ENCODE measurements at places on chromosomes 3 and 15.

DNA sequence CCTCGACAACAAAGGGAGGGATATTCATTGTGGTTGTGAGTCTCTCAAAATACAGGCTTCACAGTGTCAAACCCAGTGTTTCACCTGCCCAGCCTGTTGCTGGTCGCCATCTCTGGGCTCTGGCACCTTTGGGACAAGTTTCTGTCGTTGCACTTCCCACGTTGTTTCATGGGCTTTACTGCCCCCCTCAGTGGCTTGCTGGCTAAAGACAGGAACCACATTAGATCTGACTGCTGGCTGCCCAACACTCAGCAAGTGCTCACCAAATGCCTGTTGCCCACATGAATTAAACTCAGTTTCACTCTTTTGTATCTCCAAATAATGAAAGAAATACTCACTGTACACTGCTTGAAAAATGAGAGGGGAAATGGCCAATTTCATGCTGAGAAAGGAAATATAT lies 27.6 kb downstream of the FOXL2 start:
- no peak for DNase-seq

GRCh38 chr15:46059921-46060594 lies 425.2 kb downstream of the SQOR start:
- DNase-seq = no peak

GRCh38 chr3:139728414-139728813 lies 50.6 kb upstream of the NMNAT3 start:
- DNase-seq = no peak

DNA sequence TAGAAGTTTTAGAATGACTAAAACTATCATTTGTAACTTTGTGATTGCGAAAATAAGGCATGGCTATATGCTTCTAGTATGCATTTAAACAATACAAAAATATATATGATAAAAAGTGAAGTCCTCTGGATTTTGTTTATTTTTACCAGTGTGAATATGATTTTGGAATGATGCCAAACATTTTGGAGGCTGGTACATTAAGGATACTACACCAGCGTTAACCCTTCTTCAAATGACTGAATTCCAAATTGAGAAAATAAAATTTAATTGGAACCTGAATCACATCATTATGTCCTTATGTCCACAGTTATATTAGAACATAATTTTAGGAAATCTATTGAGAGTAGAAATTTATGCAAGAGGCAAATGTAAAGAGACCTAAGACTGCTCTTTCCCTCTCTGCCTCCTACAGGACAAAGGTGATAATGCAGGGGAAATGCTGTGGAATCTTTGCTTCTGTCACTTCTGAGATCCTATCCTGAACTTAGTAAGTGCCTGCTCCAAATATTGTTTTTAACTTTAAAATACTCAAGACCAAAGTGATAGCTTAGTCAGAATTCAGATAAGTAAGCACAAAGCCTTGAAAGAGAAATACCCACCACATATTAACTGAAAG lies 121.1 kb upstream of the NANOGP8 start:
- DNase-seq = no peak

GRCh38 chr3:169288553-169288952 lies 375.0 kb downstream of the MECOM start:
- DNase-seq = peak; percentile 59

- DNase-seq = no peak
Measured at GRCh38 chr3:14494279-14494972, 45.7 kb downstream of the GRIP2 start.

- DNase-seq = no peak
Measured at GRCh38 chr3:14473411-14473891, 66.7 kb downstream of the GRIP2 start.

DNA sequence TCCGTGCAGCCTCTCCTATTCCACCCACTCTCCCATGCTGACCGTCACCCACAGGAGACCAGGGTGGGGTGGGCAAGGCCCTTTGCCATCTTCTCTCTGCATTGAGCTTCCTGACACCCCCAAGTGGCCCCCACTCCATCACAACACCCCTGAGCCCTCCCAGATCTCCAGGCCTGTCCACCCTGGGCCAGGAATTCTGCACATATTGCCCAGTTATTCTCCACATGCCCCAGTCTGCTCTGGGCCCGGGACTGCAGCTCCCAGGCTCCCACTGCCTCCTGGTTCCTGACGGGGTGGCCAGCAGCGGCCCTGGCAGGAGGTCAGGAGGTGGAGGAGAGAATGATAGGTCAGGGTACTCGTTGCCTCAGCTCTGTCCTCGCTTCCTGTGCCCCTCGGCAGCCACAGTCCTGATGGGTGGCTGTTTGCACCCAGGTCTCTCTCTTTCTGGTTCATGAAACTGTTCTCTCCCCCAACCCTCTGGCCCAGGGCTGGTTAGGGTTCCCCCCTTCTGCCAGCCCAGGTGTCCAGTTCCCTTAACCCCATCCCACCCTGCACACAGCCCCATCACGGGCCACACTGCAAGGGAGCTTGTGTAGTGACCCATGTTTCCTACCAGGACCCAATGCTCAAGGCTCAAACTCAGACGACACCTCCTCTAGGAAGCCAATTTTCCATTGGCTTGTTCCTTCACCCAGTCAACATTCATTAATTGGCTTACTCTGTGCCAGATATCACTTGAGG lies 47.3 kb downstream of the IQSEC1 start:
- no peak for DNase-seq
